NCI-H1105 treated with DMSO at 0.1 percent for 48 hours (cell line): ENCODE measurements at places on chromosomes 11 and 22.
A peak's percentile ranks its signal among the peaks of the same experiment; 100 is the strongest.

GRCh38 chr11:60756307-60757032 lies at the start of gene MS4A15:
TSS of gene MS4A15 (plus strand) at chr11:60756867. CDS start at chr11:60763734, 6,867 bp downstream.
- DNase-seq: peak; percentile 39

- DNase-seq: no peak
These were observed 15.8 kb upstream of the SYN3 start for GRCh38 chr22:33073989-33074418.

GRCh38 chr11:78828676-78829075 lies 254.0 kb upstream of the NARS2 start:
- no peak for DNase-seq

DNA sequence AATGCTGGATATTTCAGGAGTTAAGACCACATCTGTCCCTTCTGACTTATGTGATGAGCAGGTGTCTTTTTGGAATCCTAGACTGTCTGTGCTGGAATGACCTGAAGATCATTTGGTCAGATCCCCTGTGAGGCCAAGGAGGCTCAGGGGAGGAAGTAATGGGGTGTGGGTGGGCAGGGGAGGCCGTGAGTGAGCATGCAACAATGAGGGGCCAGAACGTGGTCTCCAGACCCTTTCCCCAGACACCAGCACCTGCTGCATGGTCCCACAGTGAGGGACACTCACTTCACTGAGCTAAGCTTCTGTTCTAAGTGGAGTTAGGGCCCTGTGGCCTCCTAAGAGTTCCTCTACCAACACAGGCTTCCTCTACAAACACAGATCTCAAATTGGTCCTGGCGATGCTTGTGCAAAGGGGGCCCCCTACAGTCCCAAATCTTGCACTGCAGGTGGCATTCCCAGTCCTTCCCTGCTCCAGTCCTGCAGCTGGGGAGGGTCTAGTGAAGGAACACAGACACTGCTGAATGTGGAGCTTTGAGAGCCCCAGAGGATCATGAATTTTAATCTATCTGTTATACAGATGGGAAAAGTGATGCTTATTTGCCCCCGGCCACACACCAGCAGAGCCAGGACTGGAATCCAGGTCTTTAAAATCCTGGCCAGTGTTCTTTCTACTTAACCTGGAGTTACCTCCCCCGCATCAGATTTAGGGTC lies 7.4 kb downstream of the USP2 start:
- DNase-seq: peak; percentile 85

GRCh38 chr11:108392353-108392752 lies 75.0 kb downstream of the C11orf65 start:
- DNase-seq: no peak

DNA sequence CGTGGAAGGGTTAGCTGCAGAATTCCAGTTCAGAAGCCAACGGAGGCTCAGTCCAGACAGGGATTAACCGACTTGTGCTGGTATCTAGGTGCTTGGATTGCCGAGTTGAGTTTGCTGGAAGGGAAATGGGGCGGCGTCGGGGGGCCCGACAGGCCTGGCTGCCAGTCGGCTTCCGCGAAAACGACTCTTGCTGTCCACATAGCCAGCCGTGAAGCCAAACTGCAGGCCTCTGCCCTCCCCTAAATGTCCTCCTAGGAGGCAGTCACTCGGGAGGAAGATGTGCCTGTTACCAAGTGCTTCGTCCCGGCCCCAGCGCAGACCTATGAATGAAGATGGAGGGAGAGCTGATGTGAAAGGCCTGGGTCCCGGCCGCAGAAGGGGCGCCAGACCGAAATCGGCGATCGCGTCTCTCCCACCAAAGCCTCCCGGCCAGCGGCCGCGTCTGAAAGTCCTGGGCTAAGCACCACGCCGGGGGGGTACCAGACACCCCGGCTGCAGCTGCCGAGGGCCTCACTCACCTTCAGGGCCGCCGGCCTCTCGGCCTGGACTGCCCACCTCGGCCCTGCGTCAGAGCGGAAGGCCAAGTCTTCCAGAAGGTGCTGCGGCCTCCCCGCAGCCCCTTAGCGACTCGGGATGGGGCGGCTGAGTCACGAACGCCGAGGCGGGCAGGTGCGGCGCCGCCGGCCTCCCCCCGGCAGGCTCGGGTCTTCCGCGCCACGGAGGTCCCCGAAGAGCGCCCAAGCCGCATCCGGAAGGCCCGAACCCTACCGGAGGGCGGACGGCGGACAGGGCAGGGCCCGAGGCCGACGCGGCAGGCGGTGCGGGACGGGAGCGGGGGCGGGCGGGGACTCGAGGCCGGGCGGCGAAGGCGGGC lies 7.5 kb downstream of the DPAGT1 start:
- DNase-seq: no peak

- no peak for DNase-seq
These were observed 31.8 kb downstream of the FEZ1 start for GRCh38 chr11:125464270-125464662.

DNA sequence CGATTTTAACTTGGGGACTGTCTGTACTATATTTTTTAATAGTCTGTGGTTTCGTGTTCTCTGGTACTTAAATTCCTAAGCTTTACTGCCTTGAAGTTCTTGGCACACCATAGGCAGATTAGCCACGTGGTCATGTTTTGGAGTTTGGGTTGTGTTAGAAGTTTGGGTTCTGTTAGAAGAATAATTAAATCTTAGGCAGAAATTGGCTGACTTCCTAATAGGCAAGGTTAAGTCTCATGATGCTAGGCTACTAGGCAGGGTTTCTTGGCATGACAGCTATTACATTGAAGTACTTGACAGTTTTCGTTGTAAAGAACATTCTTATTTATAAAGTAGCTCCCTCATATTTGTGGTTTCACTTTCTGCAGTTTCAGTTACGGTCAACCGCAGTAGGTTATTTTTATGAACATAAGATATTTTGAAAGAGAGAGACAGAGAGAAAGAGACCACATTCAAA lies 30.0 kb upstream of the MMP7 start:
- DNase-seq: no peak

DNA sequence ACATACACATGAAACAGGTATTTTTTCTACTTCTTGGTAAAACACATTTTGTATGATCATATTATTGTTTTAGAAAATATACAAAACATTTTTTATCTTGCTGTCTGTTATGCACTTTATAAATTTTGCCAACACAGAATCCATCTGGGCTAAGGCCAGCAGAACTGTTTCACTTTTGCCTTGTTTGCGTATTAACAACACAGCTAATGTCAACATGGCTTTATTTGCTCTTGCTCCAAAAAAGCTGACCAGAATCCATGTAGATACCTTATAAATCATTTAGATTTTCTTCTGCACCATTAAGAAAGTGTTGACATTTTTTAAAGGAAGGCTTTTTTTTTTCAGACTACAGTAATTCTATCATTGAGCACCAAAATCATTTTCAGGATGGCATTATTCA lies 58.1 kb upstream of the PGR start:
- DNase-seq: no peak

GRCh38 chr22:21593406-21594232 lies 26.1 kb downstream of the UBE2L3 start:
- no peak for DNase-seq

DNA sequence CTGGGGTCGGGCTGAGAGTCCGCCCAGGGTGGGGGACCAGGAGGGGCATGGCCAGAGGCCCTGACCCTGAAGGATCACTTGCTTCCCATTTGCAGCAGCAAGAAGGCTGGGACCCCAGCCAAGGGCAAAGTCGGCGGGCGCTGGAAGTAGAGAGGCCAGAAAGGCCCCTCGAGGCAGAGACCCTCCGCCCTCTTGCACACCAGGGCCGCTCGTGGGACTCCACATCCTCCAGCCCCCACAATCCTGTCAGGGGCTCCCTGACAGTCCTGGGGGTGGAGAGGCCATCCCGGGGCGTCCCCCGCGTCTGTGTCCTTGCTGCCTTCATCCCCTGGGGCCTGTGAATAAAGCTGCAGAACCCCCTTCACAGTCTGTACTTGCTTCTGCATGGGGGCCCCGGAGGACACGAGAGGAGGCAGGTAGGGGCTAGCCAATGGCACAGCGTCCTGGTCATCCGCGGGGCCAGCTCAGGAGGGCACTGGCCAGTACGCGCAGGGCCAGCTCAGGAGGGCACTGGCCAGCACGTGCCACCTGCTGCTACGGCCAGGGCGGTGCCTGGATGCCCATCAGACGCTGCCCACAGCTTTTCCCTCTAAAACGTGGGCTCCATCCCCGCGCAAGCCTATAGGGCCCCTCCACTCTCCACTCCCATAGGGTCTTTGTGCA lies 8.7 kb upstream of the MRPL23 start:
- no peak for DNase-seq

GRCh38 chr11:4862447-4863236 lies 13.6 kb upstream of the OR51S1 start:
- no peak for DNase-seq

DNA sequence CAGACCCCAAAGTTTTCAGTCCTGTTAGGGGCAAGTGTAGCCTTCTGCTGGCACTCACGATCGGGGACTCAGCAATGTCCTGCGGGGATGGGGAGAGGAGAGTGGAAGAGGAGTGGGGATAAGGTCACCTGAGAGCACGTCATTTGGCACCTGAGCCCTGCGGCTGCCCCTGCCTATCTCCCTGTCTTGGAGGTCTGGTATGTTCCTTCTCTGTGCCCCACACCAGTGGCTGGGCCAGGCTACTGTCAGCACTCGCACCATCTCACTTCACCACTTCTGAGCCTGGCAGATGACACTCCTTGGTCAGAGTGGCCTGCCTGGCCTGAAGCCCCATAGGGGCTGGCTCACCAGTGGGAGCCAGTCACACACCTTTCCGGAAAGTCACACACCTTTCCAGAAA lies 20.1 kb upstream of the CHADL start:
- no peak for DNase-seq

DNA sequence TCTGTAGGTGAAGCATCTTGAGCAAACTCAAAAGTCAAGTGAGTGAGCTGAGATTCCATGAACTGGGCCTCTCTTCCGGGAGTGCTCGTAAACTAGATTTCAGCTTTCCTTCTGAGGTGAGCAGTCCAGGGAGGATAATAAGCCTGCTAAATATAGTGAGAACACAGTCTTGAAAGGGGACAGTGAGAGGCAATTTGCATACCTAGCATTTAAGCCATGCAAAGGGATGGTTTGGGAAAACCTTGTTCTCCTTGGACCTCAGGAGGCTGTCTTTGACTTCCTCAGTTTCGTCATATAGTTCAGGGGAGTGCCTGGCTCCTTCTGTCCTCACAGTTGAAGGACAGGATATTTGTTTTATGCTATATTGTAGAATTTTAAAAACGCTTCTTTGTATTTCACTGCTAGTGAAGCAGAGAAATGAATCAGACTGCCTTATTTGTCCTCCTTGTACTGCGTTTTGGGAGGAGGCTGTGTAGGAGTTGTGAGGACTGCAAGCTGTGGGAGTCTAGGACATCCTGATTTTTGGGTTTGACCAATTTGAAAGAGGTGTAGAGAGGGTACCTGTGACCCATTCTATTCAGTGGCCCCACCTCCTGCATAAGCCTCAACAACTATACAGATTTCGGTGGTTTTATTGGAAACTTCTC lies 11.0 kb upstream of the SORL1-AS1 start:
- no peak for DNase-seq

- DNase-seq: no peak
These were observed 44.4 kb downstream of the ARHGAP42 start for GRCh38 chr11:100731471-100731870.

GRCh38 chr11:63099555-63099954 lies 44.5 kb downstream of the SLC22A24 start:
- DNase-seq: no peak

DNA sequence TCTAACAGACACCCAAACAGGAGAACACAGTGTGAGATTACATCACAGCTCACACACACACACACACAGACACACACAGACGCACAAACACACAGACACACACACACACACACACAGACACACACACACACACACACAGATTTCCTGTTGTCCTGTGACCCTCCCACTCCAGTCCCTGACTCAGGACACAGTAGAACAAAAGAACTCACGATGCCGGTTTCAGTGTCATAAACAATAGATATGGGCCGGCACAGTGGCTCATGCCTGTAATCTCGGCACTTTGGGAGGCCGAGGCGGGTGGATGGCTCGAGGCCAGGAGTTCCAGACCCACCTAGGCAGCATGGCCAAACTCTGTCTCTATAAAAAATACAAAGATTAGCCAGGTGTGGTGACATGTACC lies 13.8 kb upstream of the KAT5 start:
- DNase-seq: no peak

- no peak for DNase-seq
These were observed 8.6 kb downstream of the GRIA4 start for GRCh38 chr11:105618343-105618955.

DNA sequence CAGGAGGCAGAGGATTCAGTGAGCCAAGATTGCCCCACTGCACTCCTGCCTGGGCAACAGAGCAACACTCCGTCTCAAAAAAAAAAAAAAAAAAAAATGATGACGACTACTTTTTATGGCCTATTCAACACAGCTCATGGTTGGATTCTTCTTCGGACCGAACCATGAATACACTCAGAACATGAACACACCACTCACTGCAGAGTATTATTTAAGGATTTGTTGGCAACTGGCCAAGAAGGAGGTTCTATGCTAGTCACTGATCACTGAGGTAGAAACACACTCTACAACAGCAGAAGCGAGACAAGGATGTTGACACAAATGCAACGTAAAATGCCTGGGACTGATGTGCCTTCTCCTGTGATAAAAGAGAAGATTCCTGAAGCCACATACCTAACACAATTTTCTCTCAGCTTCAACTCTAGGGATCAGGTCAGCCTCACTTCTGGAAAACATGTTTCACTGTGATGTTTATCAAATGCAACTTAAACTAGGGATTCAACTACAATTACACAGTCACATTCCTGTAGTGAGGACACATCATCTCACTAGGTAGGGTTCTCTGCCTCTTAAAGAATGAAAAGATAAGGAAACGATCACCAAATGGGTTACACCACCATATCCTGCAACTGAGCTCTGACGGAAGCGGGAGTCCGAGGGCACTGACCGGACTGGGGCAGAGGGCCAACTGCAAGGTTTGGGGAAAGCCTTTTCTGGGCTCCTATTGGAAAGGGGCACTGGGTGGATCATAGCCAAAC lies 82.5 kb downstream of the SGSM3 start:
- peak; percentile 3 for DNase-seq

DNA sequence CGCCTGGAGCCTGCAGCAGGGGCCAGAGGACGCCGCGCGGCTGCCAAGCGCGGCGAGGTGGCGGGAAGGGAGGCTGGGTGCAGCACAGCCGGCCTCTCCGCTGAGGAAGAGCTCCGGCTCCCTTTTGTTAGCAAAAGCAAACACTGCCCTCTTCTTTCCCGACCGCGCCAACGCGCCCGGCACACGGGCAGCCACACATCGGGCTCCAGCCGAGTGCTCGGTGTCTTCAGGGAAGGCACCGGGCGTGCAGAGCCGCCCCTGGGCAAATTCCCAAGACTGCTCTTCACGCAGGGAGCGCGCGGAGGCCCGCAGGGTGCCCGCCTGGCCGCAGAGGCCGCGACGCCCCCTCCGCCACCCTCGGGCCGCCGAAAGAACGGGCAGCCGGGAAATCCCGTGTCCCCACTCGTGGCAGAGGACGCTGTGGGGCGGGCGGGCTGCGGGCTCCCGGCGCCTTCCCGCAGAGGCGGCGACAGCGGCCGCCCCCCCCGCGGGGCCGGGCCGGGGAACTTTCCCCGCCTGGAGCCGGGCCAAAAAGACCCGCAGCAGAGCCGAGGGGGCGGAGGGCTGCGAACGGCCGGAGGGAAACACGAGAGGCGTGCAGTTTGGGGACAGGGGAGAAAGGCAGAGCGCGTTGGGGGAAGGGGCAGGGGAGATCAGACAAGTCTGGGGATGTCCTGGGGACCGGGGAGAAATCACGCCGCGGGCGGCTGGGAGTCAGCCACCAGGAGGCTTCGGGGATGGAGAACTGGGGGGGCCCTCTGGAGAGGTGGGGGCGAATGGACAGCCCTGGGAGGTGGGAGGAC lies 931 bp downstream of the CADM1 start:
- DNase-seq: peak; percentile 74

GRCh38 chr11:90135016-90135415 lies 553 bp downstream of the NAALAD2 start:
- no peak for DNase-seq

GRCh38 chr11:65502555-65503367 lies 3.9 kb downstream of the MALAT1 start:
- peak; percentile 26 for DNase-seq
